CD8-positive, alpha-beta T cell (primary cell): ENCODE measurements at places on chromosomes 3 and 15.

- no peak for DNase-seq
Observed at GRCh38 chr15:31258260-31258659, 68.4 kb upstream of the KLF13 start.

DNA sequence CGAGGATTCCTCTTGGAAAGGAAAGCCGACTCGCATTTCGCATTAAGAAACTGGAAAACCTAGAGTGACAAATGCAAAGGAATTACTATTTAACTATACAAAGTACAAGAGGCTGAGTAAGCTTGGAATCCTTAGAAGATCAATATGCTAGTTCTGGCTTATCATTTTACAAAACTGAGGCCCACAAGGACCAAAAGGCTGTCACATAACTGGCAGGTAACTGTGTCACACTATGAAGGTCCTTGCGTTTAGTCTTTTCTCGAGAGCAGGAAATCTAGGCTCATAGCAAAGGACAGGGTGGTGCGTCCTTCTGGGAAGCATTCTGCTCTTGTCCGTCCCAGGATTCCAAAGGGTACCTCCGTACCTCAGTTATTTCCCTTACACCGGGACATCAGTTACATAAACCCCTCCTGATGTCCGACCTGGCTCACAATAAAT, 629 bp downstream of the RPL24 start:
- no peak for DNase-seq

DNA sequence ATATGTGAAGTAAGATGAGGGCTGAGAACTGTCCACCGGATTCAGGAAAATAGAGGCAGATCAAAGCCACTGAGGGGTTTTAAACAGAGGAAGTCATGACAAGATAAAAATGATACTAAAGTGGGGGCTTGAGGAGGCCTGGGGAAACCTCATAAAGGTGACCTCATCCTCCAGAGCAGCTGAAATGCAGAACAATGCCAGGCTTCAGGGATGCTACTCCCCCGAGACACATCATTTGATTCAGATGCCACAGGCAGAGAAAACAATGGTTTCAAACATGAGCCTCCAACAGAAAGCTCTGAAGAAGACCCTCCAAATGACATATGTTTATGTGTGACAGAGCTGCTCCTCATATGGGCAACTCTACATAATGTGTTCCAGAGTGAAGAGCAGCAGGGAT, 6.4 kb downstream of the CFAP20DC start:
- no peak for DNase-seq

GRCh38 chr3:176554264-176554663, 643.0 kb downstream of the TBL1XR1 start:
- DNase-seq, result no peak

DNA sequence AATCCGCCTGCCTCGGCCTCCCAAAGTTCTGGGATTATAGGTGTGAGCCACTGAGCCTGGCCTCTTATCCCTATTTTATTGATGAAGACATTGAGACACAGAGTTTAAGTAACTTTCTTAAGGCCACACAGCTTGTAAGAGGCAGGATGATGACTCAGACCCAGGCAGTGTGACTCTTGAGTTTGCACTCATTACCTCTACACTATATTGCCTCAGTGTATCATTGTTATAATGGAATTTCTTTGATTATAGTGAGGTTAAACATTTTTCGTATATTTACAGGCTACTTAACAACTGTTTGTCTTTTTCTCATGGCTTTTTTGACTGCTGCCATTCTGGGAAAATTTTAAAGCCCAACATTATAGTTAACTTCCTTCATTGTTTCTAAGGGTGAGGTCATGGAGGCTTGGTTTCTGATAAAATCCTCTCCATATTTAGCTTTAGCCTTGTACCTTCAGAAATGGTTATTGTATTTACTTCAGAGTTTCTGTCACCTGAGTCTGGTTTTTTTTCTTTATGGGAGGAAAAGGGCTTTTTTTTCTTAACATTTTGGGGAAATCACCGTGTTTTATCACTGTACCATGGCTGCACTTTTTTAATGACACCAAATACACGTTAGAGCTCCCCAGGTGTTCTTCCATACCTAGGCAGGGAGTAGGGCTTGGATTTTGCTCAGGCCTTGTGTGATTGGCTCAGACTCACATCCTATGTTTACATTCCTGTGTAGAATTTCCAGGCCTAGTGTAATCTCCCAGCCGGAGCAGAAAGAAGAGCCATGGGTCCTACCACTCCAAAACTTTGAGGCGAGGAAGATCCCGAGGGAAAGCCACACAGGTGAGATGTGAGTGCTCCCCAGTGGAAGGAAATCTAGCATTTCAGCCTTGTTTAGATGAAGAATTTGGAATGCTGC, 6.3 kb downstream of the ZNF774 start:
- DNase-seq, result no peak

GRCh38 chr15:34038871-34039789, at the start of gene AVEN:
AVEN (minus strand) TSS chr15:34039204; CDS start chr15:34039046, 158 bp downstream.
- peak; percentile 62 for DNase-seq

GRCh38 chr3:128588147-128588546, 62.5 kb downstream of the RPN1 start:
- no peak for DNase-seq

GRCh38 chr15:70493376-70493775, 270.0 kb downstream of the UACA start:
- DNase-seq, result no peak

DNA sequence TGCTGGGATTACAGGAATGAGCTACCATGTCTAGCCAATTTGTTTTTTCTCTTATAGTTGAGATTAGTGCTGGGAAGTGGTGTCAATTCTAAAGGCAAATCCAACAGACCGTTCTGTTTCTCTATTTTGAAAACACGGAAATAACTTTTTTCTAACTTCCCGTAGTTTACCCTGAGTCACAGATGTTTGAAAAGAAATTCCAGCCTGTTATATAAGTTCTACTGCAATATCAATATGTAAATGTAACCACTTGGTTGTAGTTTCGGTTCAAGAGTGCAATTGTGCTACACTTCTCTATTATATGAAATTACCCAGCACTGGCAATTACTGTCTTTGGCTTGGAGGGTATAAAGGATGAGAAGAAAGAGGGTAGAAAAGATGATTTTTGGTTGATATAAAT, 22.3 kb upstream of the GNB4 start:
- no peak for DNase-seq

GRCh38 chr3:64067506-64068346, 44.4 kb upstream of the PSMD6 start:
- no peak for DNase-seq

- no peak for DNase-seq
Observed at GRCh38 chr3:192921793-192922192, 4.1 kb upstream of the MB21D2 start.

- no peak for DNase-seq
Observed at GRCh38 chr3:15290736-15291135, 41.6 kb downstream of the SH3BP5 start.
